ENCODE measurements at places on chromosomes 12 and 14.

- no peak for DNase-seq
Measured at GRCh38 chr12:17971850-17972249, 118.1 kb downstream of the RERGL start.

DNA sequence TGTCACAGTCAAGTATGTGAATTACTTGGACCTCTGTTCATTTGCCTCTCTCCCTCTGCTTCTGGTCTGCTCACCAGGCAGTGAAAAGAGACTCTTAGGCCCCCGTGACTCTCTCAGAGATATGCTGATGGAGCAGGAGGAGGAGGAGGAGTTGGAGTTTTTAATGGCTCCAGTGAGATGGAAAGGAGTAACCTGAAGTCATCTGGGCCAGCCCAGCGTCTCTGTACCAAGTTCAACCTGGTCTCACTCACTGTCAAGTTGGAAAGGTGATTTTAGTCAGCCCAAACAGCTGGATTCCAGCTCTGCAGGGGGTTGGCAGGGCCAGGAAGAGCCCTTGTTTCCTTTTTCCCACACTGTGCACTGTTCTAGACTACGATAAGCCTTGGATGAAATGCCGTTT is 48.6 kb downstream of the SH2B3 start:
- no peak for DNase-seq

GRCh38 chr12:43434614-43435013 is 117.4 kb downstream of the ADAMTS20 start:
- DNase-seq, result no peak

GRCh38 chr12:65948320-65949008 is 124.2 kb downstream of the HMGA2 start:
- no peak for DNase-seq

DNA sequence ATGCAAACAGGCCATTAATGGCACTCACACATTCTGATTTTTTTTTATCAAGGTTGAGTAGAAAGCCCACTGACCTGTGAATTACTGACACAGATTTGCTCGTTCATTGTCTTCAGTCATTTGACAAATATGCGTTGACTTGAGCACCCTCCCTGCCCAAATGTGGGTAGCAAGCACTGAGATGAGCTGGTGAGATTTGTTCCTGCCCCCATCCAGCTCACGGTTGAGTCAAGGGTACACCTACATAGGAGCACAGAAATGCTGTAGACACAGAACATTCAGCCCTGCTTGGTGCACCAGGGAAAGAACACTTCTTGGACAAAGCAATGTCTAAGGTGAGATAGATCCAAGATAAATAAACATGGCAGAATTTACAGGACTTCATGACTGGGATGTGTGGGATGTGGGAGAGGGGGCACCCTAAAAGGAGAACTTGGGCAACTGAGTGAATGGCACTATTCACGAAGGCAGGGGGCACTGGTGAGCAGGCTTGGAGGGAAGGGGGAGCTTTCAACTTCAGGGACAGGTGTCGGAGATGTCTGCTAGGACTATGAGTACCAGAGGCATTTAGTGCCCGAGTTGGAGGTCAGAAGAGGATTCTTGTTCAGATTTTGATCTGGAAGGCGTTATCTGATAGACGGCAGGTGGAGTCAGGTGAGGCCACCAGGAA is 213.4 kb downstream of the VRK1 start:
- DNase-seq, result no peak

- DNase-seq, result no peak
Measured at GRCh38 chr12:96425321-96425720, 25.1 kb upstream of the CDK17 start.

DNA sequence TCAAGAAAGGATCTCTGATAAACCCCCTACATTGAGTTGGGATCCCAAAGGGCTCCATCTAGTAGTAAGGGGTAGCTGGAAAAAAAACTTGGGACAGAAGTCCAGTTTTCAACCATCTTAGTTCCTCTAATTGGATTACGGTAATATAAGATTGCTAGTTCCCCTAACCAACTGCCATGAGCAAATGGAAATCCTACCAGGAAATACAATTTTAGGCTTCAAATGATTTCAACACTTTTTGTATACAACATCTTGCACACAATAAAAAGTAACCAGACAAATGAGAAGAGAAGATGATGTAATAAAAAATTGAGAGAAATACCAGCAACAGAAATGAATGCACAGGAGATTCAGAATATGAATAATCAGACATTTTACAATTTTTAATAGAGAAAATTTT is 73.0 kb downstream of the TSHR start:
- no peak for DNase-seq

- DNase-seq, result no peak
Measured at GRCh38 chr12:64663015-64663414, 52.7 kb downstream of the RASSF3 start.

DNA sequence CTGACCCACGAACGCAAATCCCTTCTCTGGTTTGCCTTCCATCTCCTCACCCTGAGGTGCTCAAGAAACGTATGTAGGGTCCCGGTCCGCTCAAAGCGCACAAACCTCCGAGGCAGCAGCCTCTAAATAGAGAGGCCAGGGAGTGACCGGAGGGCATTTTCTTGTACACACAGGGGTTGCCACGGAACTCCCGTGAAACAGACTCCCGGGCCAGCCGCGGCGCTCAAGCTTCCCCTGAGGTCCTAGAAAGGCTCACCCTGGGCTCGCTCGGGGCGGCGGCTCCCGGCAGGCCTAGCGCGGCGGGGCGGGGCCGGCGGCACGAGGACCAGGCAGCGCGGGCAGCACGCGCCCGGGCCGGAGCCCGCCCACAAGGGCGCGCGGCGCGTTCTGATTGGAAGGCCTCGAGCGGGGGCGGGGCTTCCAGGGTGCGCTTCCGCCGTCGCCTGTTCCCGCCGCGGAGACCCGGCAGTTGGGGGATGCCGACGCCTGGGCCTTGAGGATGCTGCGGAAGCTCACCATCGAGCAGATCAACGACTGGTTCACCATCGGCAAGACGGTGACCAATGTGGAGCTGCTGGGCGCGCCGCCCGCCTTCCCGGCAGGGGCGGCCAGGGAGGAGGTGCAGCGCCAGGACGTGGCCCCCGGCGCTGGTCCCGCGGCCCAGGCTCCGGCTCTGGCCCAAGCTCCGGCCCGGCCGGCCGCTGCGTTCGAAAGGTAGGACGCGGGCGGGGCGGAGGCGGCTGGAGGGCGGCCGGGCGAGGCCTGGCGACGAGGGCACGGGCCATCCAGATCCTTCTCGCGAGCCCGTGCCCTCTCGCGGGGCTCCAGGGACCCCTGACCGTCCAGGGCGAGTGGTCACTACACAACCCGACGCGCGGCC is at the start of gene TDRD9:
TSS of gene TDRD9 (plus strand) at position 446 of the 880 bp plus-strand sequence. CDS start at position 500, 54 bp downstream.
- no peak for DNase-seq

GRCh38 chr12:42590330-42590934 is 886 bp upstream of the PRICKLE1 start:
- no peak for DNase-seq

DNA sequence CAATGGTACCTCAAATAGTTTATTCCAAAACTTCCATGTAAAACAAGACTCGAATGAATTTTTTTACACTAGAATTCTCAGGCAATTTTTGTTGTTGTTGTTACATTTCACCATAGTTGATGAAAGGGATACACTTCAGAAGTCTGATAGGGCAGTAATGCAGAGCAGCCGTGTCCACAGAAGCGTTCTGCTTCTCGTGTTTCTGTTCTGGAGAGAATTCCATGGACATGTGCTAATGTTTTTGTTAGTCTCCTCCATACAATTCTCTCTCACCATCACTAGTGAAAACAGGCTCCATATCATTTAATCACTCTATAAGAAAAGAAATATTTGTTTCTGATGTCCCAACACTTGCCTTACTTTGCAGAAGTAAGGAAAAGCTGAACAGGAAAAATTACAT is 606.1 kb downstream of the SLC16A7 start:
- no peak for DNase-seq

- no peak for DNase-seq
Measured at GRCh38 chr14:52366796-52367315, 52.7 kb downstream of the PTGER2 start.

- DNase-seq, result no peak
Measured at GRCh38 chr14:101713621-101714349, 47.7 kb upstream of the PPP2R5C start.

DNA sequence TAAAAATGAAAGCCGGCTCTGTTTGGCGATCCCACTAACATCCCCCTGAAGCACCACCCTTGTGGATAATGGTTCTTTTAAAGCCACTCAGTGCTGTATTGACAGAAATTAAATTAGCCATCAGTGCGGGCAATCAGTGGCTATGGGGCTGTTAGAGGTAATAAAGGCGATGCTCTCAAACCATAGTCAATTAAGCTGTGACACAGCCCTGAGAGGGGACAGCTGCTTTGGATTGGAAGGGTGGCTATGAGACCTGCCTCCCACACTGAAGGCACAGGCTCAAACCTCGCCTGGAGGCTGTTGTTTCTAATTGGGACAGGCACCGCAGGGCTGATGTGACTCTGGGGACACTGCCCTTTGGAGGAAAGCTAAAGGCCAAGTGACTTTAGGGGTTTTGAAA is 562.2 kb downstream of the VRK1 start:
- peak; percentile 89 for DNase-seq

DNA sequence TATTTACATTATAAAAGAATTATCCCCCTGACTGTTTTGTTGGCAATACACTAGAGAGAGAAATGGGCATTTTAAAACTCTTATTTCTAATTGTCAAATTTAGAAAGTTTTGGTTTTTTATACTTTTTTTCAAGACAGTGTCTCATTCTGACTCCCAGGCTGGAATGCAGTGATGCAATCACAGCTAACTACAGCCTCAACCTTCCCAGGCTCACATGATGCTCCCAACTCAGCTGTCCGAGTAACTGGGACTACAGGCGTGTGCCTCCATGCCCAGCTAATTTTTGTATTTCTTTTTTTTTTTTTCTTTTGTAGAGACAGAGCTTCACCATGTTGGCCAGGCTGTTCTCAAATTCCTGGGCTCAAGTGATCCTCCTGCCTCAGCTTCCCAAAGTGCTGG is 8.3 kb upstream of the OR11H6 start:
- no peak for DNase-seq

DNA sequence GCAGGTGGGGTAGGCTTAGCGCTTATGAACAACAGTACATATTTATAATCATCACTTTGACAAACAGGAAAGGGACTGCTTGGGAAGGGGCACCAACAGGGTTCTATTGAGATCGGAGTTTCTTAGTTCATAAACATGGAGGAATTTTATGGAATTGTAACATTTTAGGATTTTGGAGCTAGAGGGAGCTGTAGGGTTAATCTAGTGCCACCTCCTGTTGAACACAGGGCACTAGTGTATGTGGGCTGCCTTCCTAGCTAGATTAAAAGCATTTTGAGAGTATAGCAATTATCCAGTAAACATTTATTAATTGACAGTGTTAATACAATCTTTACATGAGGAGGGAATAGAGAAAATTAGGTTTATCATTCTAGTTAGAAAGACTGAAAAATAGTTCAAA is 23.1 kb upstream of the TBC1D30 start:
- no peak for DNase-seq

DNA sequence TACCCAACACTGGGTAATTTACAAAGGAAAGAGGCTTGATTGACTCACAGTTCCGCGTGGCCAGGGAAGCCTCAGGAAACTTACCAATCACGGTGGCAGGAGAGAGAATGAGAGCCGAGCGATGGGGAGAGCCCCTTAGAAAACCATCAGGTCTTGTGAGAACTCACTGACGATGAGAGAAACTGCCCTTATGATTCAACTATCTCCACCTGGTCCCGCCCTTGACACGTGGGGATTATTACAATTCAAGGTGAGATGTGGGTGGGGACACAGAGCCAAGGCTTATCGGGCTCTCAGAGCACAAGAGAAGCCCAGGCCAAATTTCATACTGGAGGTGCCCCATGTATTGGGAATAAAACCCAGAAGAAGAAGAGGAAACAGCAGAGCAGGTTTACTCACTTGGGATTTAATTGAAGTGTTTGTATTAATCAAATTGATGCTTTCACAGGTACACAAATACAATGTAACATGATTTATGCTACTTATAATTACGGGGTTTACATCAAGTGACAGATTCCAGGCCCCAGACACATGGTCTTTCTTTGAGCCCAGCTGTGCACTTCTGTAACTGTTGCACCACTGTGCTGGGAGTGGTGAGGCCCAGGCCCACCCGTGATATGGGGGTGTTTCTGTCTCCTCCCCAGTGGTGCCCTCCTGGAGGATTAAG is 8.2 kb upstream of the CCDC85C start:
- no peak for DNase-seq

GRCh38 chr12:23585156-23585781 is 364.2 kb downstream of the SOX5 start:
- no peak for DNase-seq

GRCh38 chr14:78405079-78405856 is 235.1 kb downstream of the NRXN3 start:
- no peak for DNase-seq

- DNase-seq, result no peak
Measured at GRCh38 chr12:132286912-132287311, 42.5 kb downstream of the GALNT9 start.

GRCh38 chr12:53292426-53292825 is 2.9 kb upstream of the PFDN5 start:
- DNase-seq, result no peak

GRCh38 chr12:26648584-26648983 is 184.4 kb downstream of the ITPR2 start:
- no peak for DNase-seq

GRCh38 chr14:101173698-101174521 is 270.4 kb upstream of the RTL1 start:
- DNase-seq, result no peak

DNA sequence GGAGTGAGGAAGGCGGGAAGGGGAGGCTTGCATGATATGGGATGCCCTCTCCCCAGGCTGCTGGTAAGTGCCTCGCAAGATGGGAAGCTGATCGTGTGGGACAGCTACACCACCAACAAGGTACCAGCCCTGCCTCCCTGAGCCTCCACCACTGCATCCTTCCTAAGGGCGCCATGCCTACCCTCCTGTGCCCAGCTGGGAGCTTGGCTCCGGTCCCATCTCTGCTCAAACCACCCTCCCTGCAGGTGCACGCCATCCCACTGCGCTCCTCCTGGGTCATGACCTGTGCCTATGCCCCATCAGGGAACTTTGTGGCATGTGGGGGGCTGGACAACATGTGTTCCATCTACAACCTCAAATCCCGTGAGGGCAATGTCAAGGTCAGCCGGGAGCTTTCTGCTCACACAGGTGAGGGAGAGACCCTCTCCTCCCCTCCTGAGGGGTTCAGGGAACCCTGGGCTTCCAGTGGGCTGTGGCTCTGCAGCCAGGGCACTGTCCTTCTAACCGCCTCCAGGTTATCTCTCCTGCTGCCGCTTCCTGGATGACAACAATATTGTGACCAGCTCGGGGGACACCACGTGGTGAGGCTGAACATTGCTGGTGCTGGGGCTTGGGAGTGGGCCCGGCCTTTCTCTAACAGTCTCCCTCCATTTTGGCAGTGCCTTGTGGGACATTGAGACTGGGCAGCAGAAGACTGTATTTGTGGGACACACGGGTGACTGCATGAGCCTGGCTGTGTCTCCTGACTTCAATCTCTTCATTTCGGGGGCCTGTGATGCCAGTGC is 2.6 kb downstream of the GNB3 start:
- no peak for DNase-seq
